ENCODE measurements at places on chromosomes 6 and 20.
A peak's percentile ranks its signal among the peaks of the same experiment; 100 is the strongest.

DNA sequence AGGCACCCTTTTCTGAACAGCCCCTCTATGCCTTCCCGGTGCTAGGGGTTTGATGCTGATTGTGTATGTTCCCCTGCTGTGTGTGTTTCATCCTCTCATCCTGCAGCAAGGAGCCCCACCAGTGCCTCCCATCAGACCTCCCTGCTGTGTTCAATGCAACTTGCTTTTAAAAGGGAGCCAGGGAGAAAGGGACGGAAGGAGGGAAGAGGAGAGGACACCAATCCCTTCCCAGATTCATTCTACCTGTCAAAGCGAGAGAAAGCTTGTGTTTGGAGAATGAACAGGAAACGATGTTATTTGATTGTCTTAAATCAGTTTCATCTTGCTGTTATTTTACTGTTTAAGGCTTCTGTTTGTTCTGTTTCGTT, 259.2 kb downstream of the ADGB start:
- DNase-seq = no peak

DNA sequence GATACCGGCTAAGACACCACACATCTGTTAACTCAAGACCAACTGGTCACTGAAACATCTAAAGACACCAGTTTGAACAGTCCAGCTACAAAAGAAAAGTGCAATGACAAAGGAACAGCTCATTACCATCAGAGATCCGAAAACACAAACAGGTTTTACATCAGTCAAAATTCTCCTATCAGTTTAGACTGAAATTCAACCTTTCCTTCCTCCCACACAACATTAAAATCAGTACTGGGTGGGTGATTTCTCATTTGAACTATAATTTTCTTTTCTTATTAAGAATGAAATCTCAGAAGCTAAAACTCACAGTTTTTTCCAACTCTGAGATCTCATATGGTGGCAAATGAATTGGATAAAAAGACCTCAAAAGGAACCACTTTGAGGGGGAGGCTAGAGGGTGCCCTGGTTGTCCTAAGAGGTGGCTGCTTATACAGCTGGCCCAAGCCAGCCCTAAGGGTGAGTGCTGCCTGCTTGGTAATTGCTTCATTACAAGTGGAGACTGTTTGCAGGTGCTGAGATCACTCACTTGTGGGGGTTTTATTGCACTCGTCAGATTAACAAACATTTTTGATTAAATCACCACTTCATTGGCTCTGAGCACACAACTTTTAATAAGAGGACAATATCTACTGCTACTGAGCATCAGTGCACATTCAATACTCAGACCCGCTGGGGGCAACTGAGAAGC, 4.3 kb downstream of the CCDC167 start:
- no peak for DNase-seq

- DNase-seq = no peak
Measured at GRCh38 chr6:15553031-15553430, 109.8 kb downstream of the DTNBP1 start.

DNA sequence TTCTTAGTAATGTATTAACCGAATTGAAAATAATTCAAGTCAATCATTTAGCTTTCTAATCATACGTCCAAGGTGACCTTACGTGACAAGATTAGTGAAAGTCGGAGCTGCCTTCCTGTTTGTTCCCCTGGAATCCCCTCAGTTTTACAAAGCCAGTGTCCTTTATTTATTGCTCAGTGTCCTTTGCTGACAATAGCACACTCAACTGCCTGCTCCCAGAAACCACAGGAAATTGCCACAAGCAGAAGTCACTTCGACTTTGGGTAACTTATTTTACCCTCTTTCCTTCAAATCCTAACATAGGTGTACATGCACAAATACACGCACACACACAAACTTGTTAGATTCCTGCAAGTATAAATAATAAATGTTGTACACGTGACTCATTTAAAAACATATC, 1167.7 kb upstream of the ADGRB3 start:
- DNase-seq = no peak

DNA sequence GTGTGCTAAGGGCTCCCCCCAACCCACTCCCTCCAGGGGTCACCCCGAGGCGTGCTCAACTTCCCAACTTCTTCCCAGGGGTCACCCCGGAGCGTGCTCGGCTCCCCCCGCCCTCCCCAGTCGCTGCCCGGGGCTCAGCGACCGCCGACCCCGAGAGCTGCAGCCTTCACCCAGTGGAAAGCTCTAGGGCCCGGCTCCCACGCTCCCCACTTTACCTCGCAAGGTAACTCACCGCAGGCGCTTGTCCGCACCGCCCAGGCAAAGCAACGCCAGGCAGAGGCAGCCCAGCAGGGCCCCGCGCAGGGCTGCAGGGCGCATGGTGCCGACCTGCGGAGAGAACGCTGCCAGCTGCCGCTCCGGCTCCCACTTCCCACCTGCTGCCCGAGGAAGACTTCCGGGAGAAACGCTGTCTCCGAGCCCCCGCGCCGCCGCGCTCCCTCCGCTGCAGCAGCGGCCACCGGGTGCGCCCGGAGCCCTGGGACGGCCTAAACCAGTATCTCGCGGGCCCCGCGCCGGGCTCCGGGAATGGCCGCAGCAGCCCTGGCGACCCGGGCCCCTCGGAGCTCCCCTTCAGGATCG, 396 bp downstream of the RNASET2 start:
- DNase-seq = no peak

DNA sequence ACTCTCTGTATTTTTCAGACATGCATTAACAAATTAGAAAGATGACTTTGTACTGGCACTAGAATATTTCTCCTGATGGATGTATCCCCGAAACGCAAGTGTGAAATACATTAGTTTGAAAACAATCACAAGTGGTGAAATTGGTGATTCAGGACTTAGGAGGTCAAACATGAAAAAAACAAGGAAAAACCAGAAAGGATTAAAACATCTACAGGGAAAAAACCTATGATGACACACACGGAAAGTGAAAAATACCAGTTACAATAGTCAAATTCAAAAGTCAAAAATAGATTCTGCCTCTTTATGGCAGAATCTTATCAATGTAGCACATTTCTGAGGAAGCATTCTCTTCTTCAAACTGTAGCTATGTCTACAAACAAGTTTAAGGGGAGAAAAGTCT, 129.0 kb upstream of the SGK1 start:
- DNase-seq = peak; percentile 64

- DNase-seq = peak; percentile 89
Measured at GRCh38 chr20:35901678-35902544, 52.4 kb downstream of the SCAND1 start.

- no peak for DNase-seq
Measured at GRCh38 chr6:162271922-162272321, 455.6 kb downstream of the PRKN start.

DNA sequence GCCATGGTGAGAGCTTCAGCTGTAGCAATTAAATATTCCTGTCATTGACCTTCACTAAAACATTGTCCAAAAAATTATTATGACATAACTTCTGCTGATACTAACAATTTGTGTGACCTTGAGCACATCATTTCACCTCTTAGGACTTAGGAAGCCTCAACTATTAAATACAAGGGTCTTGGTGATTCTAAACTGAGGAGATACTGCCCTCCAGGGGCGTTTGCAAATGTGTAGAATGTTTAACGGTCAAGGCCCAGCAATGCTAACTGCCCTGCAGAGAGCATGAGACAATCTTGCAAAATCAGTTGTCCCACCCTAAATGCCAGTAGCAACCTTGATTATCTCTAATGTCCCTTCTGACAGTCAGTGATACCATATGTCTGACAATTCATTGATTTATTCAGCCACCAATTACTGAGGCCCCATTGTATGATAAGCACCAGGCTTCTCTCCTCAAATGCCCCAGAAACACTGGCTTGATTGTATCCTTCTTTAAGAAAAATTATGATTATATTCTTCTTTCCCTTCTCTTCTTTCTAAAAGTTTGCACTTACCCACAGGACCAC, 284.1 kb upstream of the PLN start:
- no peak for DNase-seq

DNA sequence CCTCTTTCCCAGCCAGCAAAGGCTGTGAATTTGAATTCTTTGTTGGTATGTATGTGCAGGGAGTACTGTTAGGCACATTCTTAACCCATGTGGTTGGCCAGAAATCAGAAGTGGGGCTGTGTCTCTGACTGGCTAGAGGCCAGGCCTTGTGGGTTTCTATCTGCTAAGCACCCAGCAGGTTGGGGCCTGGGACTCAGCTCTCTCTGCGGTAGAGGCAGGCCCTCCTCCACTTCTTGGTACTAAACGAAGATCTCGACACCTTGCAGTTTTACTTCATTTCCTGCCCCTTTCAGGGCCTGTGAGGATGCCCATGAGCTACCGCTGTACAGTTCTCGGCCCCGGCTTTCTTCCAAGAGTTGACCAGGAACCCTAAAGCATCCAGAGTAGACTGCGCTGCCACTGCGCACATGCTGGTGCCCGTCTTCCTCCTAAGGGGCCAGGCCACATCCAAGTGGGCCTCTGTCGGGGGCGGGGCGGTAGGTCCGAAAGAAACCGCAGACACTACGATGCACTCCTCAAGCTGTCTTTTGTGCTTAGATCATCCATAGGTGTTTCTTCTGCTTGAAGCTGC, 51.1 kb downstream of the TCP11 start:
- peak; percentile 92 for DNase-seq

DNA sequence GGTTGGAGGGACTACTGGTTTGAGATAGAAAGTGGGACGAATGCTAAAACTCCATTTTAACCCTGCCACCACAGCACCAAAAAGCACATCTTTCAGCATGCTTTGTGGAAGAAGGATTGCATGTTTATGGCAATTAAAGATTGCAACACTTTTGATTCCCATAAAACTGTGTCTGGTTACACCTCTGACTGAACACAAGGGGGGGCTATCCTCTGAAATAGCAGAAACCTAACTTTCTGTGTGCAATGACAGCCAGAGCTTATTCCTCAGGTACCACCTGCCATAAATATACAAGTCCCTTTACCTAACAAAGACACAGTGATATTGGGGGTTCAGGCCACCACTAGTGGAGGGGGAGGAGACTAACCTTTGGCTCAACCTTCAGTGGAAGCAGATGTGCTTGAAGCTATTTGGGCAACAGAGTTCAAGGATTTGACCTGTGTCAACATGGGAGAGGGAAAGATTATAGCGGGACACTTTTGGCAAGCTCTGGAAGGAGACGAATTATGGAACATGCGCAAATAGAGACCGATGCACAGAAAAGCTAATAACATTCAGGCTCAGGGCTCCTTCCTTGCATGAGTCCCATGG, 9.6 kb upstream of the PLG start:
- no peak for DNase-seq

GRCh38 chr6:150600010-150600300, 270 bp downstream of the PLEKHG1 start:
- no peak for DNase-seq

- peak; percentile 60 for DNase-seq
Measured at GRCh38 chr6:7769702-7770101, 43.8 kb downstream of the BMP6 start.

DNA sequence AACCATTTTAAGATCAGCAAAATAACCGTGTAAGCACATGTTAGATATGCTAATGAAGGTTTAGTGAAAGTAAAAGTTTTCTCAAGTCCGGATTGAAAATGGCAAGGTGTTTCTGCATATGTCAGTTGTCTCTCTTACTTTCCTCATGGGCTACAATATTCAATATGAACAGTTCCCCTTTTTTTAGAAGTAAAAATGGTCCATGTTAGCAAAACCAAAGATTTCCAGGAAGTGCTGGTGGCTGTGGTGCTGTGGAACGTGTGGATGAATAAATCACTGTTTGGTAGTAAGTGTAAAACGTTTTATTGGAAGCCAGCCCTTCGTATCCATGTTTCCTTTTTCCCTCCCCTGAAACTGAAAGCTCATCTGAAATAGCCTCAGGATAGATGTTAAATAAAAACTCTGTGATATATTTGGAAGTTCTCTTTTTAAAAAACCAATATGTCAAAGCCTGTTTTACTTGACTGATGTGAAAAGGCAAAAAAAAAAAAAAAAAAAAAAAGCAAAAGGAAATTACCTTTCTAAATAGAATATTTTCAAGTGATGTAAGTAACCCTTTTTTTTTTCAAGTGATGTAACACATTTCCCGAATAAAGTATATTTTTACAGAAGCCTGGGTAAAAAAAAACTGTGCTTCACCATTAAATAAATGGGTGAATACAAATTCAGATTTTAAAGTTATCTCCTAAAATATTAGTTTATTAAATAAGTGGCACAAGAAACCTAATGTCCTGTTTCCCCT, 41.9 kb downstream of the PLEKHG1 start:
- no peak for DNase-seq

DNA sequence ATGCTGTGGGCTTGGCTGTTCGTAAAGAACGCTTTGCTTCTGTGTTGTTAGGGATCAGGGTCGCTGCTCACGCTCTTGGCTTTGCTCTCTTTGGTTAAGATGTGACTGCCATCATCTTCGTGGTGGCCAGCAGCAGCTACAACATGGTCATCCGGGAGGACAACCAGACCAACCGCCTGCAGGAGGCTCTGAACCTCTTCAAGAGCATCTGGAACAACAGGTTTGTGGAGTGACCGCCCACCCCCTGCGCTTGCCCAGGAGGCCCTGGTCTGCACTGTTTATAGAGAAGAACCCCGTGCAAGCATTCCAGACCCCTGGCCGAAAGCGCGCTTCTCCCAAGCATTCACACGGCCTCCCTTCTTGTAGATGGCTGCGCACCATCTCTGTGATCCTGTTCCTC, 57.1 kb downstream of the GNAS start:
- DNase-seq = no peak

DNA sequence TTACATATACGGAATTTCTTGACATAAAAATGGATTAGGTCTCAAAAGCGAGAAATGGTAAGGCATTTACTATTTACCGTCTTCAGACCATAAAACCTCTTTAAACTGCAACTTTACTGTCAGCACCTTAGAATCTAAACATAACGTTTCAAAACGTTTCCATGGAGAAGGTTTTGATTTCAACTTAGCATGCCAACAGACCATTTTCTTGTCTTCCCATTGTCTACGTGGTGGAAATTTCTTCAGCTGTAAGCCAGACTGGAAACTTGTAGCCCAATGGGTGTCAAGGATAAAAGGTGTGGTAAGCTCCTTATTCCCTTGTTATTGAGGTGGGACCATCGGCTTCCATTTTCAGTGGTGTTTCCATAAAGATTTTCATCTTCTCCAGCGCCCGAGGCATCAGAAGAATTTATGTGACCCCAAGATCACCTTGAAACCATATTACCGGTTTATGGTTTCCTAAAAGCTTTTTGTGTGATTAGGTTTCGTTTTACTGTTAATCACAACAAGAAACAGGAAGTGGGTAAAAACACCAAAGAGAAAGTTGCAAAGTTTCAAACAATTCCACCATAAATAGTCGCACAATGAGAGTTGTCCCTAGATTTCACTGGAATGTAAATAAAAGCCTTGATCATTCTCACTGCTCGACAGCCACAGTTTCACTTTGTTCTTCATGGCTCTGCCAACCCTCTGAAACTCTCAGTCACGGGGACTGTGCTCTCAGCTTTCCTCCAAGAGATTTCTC, 63.0 kb upstream of the CD2AP start:
- peak; percentile 28 for DNase-seq

- no peak for DNase-seq
Measured at GRCh38 chr20:58294497-58295455, 14.7 kb upstream of the RAB22A start.

DNA sequence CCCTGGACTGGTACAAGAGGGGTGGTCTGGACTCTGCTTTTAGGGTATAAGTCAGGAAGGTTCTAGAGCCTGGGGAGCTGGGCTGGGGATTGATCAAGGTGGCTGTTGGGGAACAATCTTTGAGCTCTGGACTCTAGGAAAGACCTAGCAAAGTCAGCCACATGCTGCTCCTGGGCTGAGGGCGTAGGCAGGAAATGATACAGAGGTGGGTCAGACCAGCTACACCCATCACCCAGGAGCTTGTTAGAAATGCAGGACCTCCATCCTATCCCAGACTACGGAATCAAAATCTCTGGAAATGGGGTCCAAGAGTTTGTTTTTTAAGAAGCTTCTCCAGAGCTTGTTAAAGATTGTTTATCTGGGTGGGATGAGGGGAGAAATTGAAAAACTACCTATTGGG, 9.4 kb downstream of the ADTRP start:
- DNase-seq = peak; percentile 44
